ENCODE measurements at places on chromosomes 2 and 18. TPM values are rescaled to one million over a fixed set of nuclear protein-coding genes. Genes with fewer than 3 reads are reported as not detected.

GRCh38 chr18:79974025-79974654 is 9.7 kb downstream of the HSBP1L1 start:
- no peak for DNase-seq

GRCh38 chr2:21037671-21038108 is 6.2 kb downstream of the APOB start:
- DNase-seq, result no peak

DNA sequence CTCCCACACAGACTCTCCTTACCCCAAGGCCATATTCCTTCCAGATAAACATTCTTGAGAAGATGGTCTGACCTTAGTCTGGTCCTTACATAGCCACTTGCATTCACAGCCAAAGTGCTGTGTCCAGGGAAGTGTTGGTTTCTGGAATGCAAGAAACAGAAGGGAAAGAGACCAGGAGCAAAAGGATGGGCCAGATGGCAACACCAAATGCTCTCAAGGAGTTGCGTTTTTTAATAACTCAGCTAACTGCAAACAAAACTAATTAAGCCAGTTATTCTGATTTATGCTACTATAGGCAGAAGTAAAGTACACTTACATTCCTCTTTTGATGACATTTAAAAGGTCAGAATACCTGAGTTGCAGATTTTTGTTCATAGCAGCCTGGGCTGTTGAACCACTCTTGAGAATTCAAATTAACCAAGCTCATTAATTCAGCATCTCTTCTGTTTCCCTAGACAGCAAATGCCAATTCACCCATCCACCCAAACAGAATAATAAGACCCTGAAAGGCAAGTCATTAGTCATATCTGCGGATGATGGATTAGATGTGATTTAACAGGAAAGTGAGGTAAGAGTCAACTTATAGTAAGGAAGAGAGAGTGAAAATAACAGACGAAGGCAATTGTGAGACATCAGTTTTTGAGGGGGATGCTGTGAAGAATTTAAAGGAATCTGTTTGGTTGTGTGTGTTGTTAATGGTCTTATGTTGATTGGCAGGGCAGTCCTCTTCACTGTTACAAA is 18.8 kb downstream of the CCDC85A start:
- DNase-seq, result no peak

DNA sequence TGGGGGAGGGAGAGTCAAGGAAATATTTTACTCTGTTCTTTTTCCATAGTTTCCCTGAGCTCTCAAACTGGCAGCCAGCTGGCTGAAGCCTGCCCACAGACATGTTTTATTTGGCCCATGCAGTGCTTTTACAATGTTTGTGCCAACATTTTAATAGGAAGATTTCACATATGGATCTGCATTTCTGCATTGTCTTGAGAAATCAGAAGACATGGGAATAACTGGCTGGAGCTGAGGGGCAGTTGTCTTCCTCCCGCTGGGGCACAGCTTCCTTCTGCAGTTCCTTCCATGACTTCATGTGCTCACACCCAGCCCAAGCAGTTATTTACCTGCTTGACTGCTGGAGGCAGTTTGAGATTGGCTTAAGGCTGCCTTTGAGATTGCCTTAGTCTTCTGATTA is 74.4 kb downstream of the PLCL1 start:
- no peak for DNase-seq

GRCh38 chr2:241815477-241816430 is 6.8 kb downstream of the NEU4 start:
- DNase-seq, result no peak

GRCh38 chr2:202016579-202017227 is 17.0 kb upstream of the FZD7 start:
- no peak for DNase-seq

DNA sequence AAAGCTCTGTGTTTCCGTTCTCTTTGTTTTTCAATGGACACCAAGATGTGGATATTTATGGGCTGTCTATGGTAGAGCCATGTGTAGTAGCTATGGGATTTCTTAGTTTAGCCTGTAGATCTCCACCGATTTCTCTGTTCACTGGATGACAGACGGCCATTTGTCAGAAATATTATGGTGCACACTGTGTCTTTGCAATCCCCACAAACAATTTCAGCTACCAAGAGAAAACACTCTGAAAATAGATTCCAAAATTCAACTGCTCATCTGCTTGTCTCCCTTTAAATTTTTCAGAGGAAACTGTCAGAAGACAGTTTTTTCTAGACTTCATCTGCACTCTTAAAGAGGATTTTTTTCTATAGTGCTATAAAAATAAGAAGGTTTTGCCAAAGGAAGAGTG is 166.8 kb downstream of the CD226 start:
- no peak for DNase-seq

DNA sequence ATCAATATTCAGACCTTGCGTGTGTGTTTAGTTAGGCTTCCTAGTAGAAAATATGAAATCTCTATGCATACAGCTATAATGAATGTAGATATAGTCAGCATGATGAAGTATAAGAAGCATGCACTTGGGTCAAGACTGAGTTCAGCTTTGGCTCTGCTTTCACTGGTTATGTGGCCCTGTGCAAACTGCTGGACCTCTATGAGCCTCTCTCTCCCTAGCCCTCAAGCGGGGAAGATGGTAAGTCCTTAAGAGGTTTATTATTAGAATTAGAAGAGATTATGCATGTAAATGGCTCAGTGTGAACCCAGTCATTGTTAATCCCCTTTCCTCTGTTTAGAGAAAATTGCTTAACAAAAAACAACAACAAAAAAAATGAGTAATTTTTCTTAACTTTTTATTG is 178.8 kb upstream of the NXPH2 start:
- DNase-seq, result no peak

GRCh38 chr2:25822190-25823117 is 55.8 kb downstream of the ASXL2 start:
- peak; percentile 15 for DNase-seq

DNA sequence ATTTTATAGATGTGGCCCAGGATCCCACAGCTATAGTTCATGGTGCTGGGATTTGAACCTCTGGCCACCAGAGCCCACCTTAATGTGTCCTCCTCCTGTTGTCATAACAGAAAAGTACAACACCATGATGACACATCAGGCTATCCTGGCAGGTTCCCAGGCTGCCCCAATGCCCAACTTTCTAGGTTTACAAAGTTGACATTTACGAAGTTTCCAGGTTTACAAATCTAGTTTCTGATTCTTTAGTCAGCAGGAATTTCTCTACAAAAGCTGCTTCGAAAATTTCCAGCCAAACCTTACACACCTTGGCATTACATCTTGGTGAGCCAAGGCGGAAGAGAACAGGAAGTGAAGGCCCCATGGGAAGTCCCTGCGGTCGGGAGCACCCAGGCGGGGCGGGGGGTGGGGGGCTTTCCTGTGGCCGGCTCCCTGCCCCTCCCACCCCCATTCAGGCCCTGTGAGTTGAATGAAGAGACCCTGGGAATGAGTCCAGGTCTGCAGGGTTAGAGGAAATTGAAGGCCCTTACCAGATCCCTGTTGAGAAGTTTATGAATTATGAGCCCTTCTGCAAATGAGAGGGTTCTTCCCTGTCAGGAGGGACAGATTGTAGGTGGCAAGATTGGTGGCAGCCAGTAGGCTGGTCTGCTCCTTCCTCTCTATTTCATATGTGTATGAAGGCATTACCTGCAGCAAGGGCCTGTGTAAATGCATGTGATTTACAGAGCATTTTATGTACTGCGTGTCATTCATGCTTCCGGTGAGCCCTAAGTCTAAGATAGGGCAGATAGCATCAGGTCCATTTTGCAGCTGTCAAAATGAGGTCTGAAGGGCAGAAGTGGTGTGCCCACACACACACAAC is 11.1 kb upstream of the IL1RN start:
- DNase-seq, result no peak

GRCh38 chr2:136060416-136060815 is 57.5 kb downstream of the CXCR4 start:
- no peak for DNase-seq

The XRCC5 gene
- 320 TPM for total RNA-seq

The STON1 gene
- 55.6 TPM for total RNA-seq

The TMEM198 gene
- total RNA-seq, result not detected
